ENCODE measurements at places on chromosomes 6 and 20.

DNA sequence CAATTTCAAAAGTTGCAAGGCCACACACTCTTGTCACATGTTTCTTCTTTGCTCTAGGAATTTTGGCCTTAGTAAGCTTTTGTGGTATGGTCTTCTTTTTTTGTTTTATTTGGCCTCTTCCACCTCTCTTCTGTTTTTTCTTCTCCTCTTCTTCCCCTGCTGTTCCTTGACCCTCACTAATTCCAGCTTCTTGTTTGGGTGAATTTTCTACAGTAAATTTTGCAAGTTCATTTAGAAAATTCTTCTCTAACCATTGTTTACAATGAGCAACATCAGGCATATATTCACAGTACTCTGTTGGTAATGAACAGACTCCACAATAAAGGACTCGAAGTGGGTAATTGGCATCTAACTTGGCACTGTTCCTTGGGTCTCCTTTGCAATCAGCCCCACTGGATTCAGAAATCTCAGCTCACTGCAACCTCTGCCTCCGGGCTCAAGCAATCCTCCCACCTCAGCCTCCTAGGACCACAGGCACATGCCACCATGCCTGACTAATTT lies 5.0 kb downstream of the ASIP start:
- DNase-seq, result no peak

DNA sequence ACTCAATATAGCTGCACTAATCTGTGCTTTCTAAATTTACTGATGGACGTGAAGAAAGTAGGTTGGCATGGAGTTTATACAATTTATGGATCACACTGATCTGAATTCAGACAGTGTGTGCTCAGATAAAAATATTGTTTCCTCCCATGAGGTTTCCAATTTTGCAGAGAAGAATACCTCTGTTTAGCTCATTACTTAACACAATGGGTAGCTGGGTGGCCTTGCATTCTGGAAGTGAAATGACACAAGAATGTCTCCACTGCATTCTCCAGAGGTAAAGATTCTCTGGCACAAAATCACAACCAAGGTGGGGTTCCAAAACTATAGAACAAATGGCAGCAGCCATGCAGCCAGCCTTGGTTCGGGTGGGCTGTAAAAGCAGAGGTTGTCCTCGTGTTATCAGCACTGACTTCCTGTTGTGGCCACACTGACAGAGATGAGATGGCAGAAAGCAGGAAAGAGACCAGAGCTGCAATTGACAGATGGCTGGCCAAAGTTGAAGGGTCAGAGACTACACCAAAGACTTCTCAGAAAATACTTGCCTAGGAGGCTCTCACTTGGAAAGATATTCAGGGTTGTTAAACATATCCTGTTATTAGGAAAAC lies 50.2 kb downstream of the HDAC2 start:
- no peak for DNase-seq

- DNase-seq, result no peak
These were observed 154.9 kb downstream of the MRPL14 start for GRCh38 chr6:43972179-43972912.

DNA sequence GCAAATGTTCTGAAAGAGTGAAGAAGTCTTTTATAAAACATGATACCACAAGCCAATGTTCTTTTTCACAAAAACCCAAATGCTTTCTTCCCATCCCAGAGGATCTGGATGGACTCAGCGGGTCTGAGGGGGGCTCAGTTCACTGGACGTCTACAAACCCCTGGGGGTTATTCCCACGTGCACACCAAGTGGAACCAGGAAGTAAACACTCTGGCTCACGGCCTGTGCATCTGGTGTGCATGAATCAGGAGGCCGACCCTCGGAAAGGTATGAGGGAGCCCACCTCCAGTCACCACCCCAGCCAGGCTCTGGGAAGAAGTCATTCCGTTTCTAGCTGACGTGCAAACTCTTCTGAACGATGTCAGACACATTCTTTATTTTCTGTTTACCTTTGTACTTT lies 252.2 kb downstream of the DLL1 start:
- DNase-seq, result no peak

DNA sequence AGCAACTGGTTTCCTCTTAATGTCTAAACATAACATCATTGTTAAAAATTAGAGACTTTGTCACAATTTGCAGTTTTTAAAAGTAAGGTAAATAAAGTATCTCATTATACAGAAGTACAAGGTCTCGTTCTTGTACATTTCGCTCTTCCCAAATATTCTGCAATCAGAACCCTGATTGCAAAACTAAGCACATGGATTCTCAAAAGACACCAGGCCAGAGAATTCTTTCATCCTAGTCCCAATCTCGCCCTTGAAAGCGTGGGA lies 355 bp upstream of the AKAP7 start:
- DNase-seq, result no peak

DNA sequence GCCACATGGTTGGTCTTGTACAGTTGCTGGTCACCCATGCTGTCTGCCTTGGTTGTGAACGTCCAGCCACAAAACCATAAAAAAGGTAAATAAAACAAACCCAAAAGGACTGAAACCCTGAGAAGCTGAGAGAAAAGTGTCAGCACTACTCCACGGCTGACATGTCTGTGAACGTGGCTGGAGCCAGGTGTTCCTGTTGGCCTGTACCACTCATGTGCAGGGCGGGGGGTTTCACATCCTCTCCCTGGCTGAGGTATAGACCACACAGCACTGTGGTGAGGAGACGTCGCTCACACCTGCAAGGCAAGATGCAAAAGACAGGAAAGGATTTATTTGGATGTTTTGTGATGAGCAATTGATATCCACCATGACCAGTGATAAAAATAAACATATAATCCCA lies 51.9 kb upstream of the MRPS10 start:
- no peak for DNase-seq

- no peak for DNase-seq
These were observed 159.2 kb upstream of the COL21A1 start for GRCh38 chr6:56406276-56407269.

GRCh38 chr6:128806261-128806660 lies 76.7 kb upstream of the LAMA2 start:
- no peak for DNase-seq

- DNase-seq, result no peak
These were observed 106.3 kb upstream of the RIPOR2 start for GRCh38 chr6:25042036-25042521.
